M059J (cell line): ENCODE measurements at places on chromosomes 6 and 20.
A peak's percentile ranks its signal among the peaks of the same experiment; 100 is the strongest.

- DNase-seq, result no peak
Measured at GRCh38 chr6:54467384-54467783, 159.1 kb downstream of the TINAG start.

GRCh38 chr20:10113746-10114145, 79.0 kb downstream of the ANKEF1 start:
- DNase-seq, result peak; percentile 87

- no peak for DNase-seq
Measured at GRCh38 chr20:30485331-30486102, 771.9 kb upstream of the DEFB115 start.

DNA sequence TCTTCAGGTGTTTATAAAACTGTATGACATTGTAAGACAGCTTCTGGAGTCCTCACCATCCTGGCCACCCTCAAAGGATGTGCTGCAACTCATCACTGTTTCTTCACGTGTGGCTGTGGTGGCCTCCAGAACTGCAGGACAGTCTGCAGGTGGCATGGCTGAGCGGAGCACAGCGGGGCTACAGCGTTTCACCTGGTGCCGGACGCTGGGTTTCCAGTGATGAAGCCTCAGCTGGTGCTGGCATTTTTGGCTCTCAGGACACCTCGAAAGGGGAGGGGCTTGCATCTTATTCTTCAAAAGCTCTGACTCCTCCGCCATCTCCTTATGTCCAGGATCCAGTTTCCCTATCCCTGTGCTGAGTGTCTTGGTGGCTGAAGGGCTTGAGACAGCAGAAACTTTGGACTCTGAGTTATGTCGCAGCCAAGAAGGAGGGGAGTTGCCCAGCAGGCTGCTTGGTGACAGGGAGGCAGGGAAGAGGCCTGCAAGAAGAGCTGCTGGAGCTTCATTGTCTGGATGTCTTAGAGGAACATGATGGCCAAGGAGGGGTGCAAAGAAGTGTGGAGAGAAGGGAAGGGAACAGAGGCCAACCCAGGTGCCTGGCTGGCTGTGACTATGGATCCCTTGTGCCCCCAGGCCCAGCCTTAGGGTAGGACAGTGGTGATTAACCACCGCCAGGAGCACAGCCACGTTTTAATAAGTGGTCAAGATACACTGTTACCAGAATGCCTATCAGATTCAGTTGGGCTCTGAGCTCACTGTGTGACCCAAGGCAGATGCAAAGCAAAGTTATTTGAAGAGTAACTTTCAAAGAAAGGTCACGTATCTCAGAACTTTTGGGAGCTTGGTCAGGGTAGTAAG, 58.7 kb downstream of the GTF2H5 start:
- DNase-seq, result no peak

- no peak for DNase-seq
Measured at GRCh38 chr6:112478036-112478435, 130.9 kb downstream of the RFPL4B start.

GRCh38 chr6:130417951-130418350, 52.1 kb downstream of the TMEM200A start:
- peak; percentile 71 for DNase-seq

GRCh38 chr6:8057263-8057662, 6.9 kb downstream of the BLOC1S5 start:
- DNase-seq, result no peak

GRCh38 chr20:5781798-5782750, 31.9 kb downstream of the SHLD1 start:
- no peak for DNase-seq

DNA sequence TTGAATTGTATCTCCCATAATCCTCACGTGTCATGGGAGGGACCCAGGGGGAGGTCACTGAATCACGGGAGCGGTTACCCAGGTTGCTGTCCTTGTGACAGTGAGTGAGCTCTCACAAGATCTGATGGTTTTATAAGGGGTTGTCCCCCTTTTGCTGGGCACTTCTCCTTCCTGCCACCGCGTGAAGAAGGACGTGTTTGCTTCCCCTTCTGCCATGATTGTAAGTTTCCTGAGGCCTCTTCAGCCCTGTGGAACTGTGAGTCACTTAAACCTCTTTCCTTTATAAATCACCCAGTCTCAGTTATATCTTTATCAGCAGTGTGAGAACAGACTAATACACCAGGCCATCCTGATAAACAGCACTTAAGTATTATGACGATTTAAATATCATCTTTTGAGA, 9.0 kb upstream of the MRGBP start:
- no peak for DNase-seq

DNA sequence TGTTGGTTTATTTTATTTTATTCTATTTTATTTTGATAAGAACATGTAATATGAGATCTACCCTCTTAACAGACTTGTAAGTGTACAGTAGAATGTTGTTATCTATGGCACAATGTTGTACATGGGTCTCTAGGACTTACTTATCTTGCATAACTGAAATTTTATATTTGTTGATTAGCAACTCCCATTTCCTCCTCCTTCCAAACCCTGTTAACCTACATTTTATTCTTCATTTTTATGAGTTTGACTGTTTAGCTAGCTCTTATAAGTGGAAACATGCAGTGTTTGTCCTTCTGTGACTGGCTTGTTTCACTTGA, 37.9 kb upstream of the BCAS1 start:
- DNase-seq, result no peak

- no peak for DNase-seq
Measured at GRCh38 chr20:25672659-25673235, 23.9 kb downstream of the ZNF337 start.

- DNase-seq, result peak; percentile 99
Measured at GRCh38 chr6:35359744-35360348, 17.5 kb downstream of the PPARD start.

DNA sequence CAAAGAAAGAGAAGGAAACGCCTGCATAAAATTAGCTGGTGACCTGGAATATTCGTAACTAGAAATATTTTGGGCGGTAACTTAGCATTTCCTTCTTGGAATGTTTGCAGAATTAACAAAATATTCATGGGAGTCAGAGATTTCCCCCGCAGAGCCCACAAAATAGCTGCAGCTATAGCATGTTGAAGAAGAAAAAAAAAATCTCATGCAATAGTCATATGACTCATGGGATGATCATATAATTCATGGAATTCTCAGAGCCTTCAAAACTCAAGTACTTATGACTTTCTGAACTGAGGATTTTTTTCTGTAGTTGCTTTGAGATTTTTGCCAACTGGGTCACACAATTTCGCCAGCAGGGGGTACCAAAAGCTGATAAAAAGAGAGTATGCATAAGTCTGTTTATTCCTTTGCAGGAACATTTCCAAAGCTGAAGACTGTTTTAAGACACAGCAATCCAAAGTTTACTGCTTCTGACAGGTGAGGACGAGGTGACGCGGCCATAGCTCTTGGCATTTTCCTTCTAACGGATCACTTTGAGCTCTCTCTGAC, 586.0 kb upstream of the CHD6 start:
- no peak for DNase-seq

- peak; percentile 63 for DNase-seq
Measured at GRCh38 chr6:2817903-2818443, 23.7 kb downstream of the SERPINB1 start.

GRCh38 chr6:14288910-14289309, 171.3 kb downstream of the CD83 start:
- DNase-seq, result peak; percentile 77
